ENCODE measurements at places on chromosomes 16 and 17.

DNA sequence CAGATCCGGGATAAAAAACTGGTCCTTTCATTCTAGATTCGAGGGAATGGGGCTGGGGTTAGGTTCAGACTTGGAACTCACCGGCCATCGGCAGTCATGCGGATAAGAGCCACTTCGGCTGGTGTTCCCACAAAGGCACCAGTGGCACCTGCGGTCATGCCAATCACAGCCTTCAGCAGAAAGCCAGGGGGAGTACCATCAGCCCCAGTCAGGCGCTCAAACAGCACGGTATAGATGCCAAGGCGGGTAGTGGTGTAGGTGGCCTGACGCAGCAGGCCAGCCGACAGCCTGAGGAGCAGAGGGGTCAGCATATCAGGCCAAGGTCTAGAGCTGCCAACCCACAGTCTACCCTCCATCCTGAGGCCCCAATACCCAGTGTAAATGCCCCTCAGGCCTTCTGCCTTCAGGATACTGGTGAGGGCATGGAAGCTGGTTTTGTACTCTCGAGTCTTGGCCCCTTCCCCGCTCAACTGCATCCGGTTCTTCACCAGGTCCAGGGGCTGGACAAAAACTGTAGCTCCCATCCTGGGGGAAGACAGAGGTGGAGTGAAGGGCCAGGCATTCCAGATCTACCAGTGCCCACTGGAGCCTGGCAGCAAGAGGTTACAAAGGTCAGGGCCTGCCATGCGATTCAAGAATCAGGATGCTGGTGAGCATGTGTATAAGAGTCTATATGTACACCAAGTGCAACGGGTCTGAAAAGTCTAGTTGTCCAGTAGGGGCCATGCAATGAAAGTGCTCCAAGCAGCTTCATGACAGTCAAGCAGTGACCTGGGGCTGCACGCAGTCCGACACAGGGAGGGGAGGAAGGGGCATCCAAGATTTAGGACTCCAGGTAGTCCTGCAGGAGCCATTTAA is 929 bp downstream of the SLC25A11 start:
- peak overlapping the region; percentile 86 for H3K27ac ChIP-seq
- DNase-seq, result no peak
- peaks cover under 1% of the 10 kb centered on the region for H3K27me3 ChIP-seq

DNA sequence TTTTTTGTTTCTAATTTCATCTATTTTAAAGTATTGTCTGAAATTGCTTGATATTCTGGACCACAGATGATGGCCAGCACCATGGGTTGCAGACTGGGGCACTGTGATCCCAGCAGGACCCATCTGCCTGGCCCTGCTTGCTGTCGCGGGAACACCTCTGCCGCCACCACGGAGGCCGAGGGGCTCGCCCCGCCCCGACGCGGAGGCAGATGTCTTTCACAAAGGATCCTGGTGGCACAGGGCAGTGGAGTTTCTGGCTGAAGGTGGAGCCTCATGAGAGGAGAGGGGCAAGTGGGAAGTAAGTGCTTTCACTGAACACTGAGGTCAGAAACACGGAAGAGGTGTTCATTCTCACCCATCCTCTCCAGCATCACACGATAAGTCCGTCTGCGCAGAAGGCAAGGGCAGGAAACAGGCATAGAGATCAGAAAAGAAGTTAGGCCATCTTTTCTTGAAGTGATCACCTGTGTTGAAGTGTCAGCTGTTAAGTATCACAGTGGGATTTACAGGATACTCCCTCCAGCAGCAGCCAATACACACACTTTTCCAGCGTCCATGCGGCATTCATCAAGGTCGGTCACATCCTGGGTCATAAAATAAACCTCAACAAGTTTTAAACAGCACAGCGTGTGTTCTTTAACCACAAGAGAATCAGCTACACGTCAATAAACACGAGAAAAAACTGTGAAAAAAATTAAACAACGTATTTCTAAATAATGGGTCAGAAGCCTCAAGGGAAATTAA is 194.5 kb downstream of the RPTOR start:
- DNase-seq, result peak; percentile 29
- peak overlapping the region; percentile 59 for H3K27ac ChIP-seq
- H3K36me3 ChIP-seq, result peaks cover 13% of the 10 kb centered on the region
- no peaks in the 10 kb centered on the region for H3K27me3 ChIP-seq
- H3K4me3 ChIP-seq, result peak overlapping the region; percentile 57
- H3K4me1 ChIP-seq, result peaks cover 56% of the 10 kb centered on the region

GRCh38 chr16:24045641-24046040 is 209.9 kb downstream of the PRKCB start:
- H3K4me3 ChIP-seq, result no peak overlapping the region
- no peaks in the 10 kb centered on the region for H3K27me3 ChIP-seq
- H3K27ac ChIP-seq, result no peak overlapping the region
- DNase-seq, result no peak
- H3K4me1 ChIP-seq, result peaks cover 4% of the 10 kb centered on the region

- peaks cover 10% of the 10 kb centered on the region for H3K4me1 ChIP-seq
- no peaks in the 10 kb centered on the region for H3K36me3 ChIP-seq
- DNase-seq, result no peak
- H3K27ac ChIP-seq, result no peak overlapping the region
- peaks cover 9% of the 10 kb centered on the region for H3K27me3 ChIP-seq
Observed at GRCh38 chr16:85621698-85622428, 8.7 kb downstream of the GSE1 start.

DNA sequence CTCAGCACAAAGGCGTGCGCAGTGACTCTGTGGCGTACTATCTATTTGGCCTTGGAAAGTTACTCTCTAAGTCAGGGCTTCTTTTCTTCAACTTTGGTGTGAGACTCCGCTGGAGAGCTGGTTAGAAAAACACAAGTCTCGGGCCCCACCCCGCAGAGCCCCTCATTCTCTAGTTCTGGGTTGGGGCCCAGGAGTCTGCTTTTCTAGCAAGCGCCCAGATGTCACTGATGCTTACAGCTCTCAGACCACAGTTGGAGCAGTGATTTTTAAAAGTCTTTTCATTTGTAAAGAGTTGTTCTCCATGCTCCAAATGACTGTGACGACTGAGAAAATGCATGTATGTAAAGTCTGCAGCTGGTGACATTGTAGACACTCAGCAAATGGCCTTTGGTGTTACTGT is 582.3 kb downstream of the WWOX start:
- H3K36me3 ChIP-seq, result no peaks in the 10 kb centered on the region
- no peaks in the 10 kb centered on the region for H3K4me1 ChIP-seq
- no peak overlapping the region for H3K4me3 ChIP-seq
- no peaks in the 10 kb centered on the region for H3K27me3 ChIP-seq

DNA sequence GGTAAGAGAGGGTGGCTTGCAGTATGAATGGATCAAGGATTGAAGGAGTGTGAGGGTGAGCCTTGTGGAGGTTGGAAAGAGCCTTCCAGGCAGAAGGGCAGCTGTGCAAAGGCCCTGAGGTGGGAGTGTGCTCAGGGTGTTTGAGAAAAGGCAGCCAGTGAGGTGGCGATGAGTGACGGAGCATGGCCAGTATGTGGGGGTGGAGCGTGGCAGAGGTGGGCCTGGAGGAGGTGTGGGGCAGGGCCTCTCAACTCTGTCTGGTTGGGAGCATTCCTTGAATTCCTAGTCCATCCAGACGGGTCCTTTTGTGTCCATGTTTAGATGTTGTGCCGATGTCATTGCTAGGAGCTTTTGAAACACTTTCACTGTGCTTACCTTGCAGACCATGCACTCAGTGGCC is 51.3 kb downstream of the EPN2 start:
- no peak overlapping the region for H3K27ac ChIP-seq
- peaks cover 1% of the 10 kb centered on the region for H3K36me3 ChIP-seq
- DNase-seq, result no peak
- peaks cover 8% of the 10 kb centered on the region for H3K27me3 ChIP-seq
- H3K4me3 ChIP-seq, result no peak overlapping the region

DNA sequence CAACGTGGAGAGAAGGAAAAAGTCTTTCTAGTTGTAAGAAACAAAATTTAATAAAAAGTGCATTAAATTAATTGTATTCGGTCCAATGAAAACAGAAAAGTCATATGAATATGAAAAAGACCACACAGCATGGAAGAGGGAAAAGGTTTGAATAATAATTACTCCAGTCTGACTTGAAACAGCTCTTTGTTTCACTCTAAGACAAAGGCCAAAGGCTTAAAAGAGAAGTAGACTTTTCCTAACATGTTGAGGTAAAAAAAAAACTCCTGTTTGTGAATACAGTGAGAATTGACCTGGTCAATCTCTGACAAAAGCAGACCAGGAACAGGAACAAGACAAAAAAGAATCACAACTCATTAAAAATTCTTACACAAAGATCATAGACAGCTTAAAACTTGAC is 429.8 kb downstream of the TOX3 start:
- no peaks in the 10 kb centered on the region for H3K36me3 ChIP-seq
- no peak for DNase-seq
- H3K27ac ChIP-seq, result no peak overlapping the region
- H3K4me1 ChIP-seq, result no peaks in the 10 kb centered on the region

DNA sequence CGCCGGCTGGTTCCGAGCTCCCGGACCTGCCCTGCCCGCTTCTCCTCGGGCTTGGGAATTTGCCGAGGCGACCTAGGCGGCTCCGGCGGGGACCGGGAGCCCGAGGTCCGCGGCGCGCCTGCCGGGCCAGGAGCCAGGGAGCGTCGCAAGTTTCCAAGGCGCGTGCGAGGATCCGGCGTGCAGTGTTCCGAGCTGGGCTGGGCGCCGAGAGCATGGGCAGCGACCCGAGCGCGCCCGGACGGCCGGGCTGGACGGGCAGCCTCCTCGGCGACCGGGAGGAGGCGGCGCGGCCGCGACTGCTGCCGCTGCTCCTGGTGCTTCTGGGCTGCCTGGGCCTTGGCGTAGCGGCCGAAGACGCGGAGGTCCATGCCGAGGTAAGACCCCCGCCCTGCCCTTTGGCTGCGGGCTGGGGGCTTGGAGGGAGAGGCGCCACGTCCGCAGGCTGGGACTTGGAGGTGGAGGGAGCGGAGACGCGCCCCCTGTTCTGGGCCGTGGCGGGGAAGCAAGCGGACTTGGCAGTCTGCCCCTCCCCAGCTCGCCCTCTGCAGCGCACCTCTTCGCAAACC is 668 bp downstream of the MMP15 start:
- H3K4me1 ChIP-seq, result peaks cover 7% of the 10 kb centered on the region
- H3K4me3 ChIP-seq, result peak overlapping the region; percentile 36
- H3K36me3 ChIP-seq, result no peaks in the 10 kb centered on the region
- no peak overlapping the region for H3K27ac ChIP-seq

- peak within 1 kb of the TSS; percentile 63 for H3K4me3 ChIP-seq
- peaks cover 3% of the 10 kb centered on the region for H3K27me3 ChIP-seq
- H3K36me3 ChIP-seq, result no peaks in the 10 kb centered on the region
- no peak within 1 kb of the TSS for H3K27ac ChIP-seq
- DNase-seq, result peak; percentile 96
- peaks cover 9% of the 10 kb centered on the region for H3K4me1 ChIP-seq
Observed at GRCh38 chr16:89171216-89172170, at the start of gene CDH15. TSS of gene CDH15 (plus strand) at chr16:89171748. CDS start at chr16:89171832, 84 bp downstream.

DNA sequence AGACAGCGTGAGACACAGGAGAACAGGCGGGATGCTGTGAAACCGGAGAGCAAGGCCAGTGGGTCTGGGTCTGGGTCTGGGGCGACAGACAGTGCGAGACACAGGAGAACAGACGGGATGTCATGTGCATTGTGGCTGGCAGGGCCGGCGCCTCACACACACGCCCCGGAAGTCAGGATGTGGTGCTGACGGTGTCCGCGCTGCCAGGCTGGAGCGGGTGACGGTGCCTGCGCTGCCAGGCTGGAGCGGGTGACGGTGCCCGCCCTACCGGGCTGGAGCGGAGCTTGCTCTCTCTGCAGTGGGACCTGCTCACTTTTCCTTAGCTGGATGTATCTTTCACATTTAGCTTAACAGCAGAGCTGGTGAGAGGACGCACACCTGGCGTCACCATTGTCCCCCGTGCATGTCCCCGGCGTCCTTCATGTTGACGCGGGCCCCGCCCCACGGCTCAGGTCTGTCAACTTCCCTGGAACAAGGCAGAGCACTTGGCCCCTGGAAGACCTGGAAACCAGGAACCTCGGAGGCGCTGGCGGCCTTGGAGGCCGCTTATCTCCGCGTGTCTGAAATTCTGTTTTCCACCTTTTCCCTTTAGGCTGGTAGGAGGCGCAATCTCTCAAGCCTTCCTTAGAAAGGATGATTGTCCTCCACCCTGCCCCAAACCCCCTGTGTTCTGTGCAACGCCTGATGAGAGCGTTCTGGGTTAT is 43.0 kb upstream of the ZNF750 start:
- peaks cover 69% of the 10 kb centered on the region for H3K4me1 ChIP-seq
- no peaks in the 10 kb centered on the region for H3K36me3 ChIP-seq
- peak overlapping the region; percentile 89 for H3K27ac ChIP-seq
- peak overlapping the region; percentile 70 for H3K4me3 ChIP-seq

- no peak for DNase-seq
- H3K4me3 ChIP-seq, result no peak overlapping the region
- no peaks in the 10 kb centered on the region for H3K27me3 ChIP-seq
Observed at GRCh38 chr16:11759997-11760396, 17.3 kb upstream of the TXNDC11 start.

DNA sequence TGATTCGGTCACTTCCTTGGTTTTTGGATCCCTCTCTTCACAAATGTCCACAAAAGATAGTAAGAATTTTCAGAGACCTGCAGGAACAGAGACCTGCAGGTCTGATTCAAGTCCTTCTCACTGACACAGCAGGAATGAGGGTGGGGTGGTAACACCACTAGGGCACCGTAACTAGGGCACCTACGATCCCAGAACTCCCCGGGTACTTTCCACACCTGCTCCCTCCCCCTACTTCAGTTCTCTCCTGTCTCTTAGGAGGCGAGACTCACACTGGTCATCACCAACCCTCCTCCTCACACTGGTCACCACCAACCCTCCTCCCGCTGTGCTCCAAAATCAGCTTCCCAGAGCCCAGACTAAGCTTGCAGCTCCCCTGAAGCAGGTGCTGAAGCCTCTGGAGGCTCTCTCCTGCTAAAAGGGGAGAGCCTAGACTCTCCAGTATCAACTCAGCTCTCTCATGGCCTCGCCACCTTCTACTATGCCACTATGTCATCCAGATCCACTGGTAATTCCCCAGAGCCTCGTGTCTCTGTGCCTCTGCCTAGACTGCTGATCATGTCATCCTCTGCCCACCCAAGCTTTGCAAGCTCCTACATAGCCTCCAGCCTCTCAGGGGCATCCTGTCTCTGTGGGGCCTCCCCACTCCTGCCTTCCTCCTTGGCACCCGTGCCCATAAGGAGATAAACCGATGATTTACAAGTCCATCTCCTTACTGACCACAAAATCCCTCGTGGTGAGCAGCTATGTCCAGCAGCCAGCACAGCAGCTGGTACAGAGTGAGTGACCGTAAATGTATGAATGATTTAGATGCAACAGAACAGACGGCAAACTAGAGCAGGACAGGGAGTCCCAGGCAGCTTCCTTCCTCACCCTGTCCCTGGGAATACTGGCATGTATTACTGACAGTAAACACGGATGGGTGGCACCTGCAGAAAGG is 63.4 kb upstream of the GSG1L start:
- H3K4me3 ChIP-seq, result no peak overlapping the region
- H3K4me1 ChIP-seq, result peaks cover 15% of the 10 kb centered on the region
- DNase-seq, result no peak
- no peaks in the 10 kb centered on the region for H3K27me3 ChIP-seq
- H3K36me3 ChIP-seq, result peaks cover 46% of the 10 kb centered on the region

DNA sequence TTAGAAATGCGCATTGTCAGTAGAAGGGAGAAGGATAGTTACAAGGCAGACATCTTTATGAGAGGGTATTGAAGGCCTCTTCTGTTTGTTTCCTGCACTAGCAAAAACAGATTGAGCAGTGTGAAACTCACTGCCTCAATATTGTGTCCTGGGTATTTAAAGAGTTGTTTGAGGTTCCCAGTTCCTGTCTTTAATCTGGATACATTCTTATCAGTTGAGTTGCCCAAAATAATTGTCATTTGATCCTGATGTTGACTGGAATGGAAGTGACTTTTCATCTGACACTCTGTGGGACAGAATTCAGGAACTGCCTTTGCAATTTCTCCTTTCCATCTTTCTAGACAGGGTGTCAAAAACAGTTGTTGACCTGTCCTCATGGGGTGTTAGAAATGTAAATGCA is 1.7 kb downstream of the ATP6V0A1 start:
- H3K27ac ChIP-seq, result no peak overlapping the region
- H3K36me3 ChIP-seq, result peaks cover 6% of the 10 kb centered on the region
- H3K4me1 ChIP-seq, result peaks cover 39% of the 10 kb centered on the region
- DNase-seq, result no peak
- no peaks in the 10 kb centered on the region for H3K27me3 ChIP-seq
